ENCODE measurements at places on chromosomes 12 and 14.

DNA sequence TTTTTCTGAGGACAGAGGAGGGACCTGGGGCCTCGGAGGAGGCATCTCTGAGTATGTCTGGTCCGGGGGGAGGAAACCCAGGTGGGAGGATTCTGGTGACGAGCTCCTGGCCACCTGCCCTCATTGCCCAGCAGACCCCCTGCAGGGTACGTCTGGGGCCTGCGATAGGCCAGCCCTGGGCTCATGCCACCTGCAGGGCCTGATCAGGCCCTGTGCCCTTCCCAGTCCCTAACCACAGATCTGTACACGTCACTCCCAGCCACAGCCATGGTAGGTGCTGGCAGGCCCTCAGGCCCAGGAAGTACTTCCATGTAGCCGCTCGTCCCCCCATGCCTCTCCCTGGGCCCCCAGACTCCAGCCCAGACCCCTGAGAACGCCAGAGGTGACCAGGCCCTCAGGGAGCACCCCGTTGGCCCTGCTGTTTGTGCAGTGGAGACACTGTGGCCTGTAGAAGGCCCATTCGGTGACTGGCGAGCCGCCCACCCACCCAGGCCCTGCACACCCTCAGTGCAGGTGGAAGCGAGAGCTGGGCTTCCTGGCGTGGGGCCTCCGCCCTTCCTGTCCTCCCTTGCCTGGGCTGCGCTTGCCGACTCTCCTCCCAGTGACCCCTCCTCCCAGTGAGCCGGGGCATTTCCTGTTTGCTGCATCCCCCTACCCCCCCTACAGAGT is 5.7 kb downstream of the INF2 start:
- no peak for DNase-seq

DNA sequence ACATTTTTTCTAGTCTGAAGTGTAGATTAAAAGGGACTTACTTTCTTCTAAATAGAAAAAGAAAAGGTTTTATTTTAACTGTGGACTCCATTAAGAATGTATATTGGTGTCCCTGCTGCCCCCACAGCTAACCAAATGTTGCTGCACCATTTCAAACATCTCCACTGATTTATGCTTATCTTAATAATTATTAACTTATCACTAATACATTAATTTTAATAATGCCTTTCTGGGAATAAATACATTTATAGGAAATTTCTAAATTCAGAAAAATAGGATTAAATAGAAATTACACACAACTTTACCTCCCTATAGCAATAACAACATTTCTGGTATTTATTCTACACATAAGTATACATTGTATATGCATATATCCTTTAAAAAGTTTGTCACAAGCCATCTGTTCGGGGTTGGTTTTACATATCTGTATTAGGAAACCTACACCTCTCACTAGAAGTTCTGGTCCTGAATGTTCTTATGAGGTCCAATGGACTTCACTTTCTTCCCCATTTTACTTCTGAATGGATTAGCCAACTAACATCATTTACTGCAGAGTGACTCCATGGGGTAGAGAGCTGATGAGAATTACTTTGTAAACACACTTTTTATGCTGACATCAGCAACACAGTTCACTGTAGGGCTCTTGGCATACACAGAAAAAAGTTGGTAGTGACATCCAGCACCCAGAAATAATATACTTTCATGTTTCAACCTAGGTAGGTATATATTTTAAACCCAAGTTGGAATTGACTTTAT is 9.4 kb upstream of the SELPLG start:
- no peak for DNase-seq

GRCh38 chr12:38501991-38502390 is 185.4 kb downstream of the ALG10B start:
- no peak for DNase-seq

GRCh38 chr12:44589697-44590096 is 286.4 kb downstream of the NELL2 start:
- DNase-seq = no peak

DNA sequence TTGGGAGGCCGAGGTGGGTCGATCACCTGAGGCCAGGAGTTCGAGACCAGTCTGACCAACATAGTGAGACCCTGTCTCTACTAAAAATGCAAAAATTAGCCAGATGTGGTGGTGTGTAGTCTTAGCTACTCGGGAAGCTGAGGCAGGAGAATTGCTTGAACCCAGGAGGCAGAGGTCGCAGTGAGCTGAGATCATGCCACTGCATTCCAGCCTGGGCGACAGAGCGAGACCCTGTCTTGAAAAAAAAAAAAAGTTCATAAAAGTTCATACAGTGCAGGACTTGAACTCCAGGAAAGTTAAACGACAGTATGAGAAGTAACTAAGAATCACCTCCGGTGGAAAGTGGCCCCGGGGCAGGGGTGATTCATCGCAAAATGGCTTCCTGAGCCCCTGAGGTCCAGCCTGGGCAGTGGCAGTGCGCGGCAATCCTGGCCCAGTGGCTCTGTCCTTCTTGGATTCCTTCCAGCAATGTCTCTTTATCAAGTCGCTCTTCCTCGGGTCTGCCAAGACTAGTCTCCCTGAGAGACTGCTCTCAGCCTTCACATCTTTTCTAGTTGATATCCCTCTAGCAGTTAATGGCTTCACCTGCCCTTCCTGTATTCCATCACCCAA is 16.7 kb upstream of the MAP1LC3B2 start:
- DNase-seq = no peak

- no peak for DNase-seq
These were observed 17.0 kb downstream of the NOC4L start for GRCh38 chr12:132161036-132161781.

DNA sequence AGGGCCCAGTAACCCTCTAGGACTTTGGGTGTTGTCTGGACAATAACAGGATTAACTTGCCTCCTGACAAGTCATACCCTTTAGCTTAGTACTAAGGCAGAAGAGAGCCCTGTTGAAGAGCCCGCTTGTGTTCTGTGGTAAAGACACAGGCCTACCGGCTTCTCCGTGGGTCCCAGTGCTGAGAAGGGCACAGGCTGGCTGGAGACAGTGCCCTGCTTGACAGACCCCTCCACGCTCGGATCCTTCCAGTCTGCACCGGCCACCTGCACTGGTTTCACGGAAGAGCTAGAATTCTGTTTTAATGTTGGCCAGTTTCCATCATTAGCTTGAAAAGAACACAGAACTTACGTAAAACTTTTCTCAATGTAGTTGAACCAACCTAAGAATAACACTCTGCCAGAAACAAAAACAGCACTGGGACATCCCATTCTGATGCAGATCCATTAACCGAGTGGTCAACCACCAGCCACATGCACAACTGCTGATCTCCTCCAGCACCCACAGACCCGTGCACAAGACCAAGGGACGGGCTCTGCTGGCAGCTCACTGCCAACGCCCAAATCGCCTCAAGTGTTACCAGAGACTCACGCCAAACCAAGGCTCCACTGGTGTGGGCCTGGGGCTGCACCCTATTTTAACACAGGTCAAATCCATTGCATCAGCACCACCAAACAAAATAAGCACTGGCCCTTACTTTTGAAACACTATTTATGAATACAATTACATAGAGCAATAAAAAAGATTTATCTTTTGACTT is 27.1 kb downstream of the ZFYVE21 start:
- no peak for DNase-seq

- DNase-seq = no peak
These were observed 5.1 kb downstream of the PSMB11 start for GRCh38 chr14:23047034-23047634.

- no peak for DNase-seq
These were observed 4.4 kb upstream of the CRACR2A start for GRCh38 chr12:3757261-3757660.

DNA sequence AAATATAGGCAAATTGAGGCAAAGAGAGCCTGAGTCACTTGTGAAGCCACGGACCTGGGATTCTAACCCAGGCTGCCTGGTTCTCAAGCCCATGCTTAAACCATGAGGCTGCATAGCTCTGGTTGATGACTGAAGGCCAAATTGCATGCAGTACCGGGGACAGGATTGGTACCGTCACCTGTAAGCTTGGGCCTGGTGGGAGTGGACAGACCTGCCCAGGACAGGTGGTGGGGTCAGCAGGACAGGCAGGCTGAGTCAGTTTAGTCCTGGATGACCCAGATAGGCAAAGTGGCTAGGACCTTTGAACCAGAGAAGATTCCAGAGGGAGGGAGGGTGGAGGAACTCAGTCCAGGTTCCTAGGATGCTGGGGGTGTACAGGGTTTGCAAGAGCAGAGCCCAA is 25.8 kb downstream of the RIN3 start:
- no peak for DNase-seq

- DNase-seq = no peak
These were observed 82.9 kb upstream of the GPHB5 start for GRCh38 chr14:63401646-63402045.

GRCh38 chr12:52524898-52525591 is 4.9 kb upstream of the KRT5 start:
- no peak for DNase-seq

GRCh38 chr14:58793131-58793740 is 155.5 kb downstream of the DACT1 start:
- no peak for DNase-seq

- DNase-seq = no peak
These were observed 81.0 kb downstream of the DAAM1 start for GRCh38 chr14:59269466-59269865.

- no peak for DNase-seq
These were observed 1.3 kb downstream of the C12orf75 start for GRCh38 chr12:105331805-105332251.

GRCh38 chr12:90611891-90612290 is 343.1 kb downstream of the CCER1 start:
- DNase-seq = no peak

GRCh38 chr14:101064718-101065117 is 161.2 kb upstream of the RTL1 start:
- no peak for DNase-seq

DNA sequence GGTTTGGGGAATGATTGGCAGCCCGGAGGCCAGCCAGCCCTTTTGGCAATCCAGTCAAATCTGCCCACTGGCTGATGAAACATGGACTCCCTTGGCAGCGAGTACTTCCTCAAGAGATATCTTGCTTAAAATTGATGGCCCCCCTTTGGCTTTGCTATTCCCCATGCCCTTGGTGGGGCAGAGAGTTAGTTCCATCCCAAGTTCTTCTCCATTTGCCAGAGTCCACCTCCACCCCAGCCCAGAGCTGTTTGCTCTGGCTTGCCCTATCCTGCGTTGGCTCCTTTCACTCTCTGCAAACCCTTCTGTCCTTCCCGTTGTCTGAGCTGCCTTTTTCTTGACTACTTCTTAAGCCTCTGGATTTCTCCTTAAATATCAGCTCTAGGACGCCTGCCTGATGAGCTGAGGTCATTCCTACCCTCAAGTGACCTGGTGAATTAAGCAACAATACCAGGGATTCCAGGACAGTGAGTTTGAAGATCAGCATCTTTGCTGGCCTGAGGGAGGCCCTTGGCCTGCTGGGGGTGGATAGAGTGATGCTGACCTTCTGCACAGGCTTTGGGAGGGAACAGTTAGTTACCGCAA is 212.0 kb downstream of the CACNA1C start:
- DNase-seq = no peak

DNA sequence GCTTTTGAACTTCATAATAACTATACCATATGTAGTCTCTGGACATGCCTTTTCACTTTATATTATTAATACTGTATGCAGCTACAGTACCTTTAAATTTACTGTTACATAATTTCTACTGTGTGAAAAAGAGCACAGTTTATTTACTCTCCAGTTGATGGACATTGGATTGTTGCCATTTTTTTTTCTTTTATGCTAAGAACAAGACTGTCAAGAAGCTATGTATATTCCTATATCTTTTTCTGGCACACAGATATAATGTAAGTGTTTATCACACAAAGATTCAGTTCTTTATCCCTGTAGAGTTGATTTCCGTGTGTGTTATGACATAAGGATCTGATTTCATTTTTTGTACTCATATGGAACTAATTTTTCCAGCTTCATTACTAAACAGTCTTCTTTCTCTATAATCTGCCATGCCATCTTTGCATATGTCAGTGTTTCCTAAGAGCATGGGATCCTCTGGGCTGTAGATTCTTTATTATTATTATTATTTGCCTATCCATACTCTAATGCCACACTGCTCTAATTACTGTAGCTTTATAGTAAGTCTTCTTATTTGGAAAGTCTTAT is 593.0 kb upstream of the ATP2B1 start:
- no peak for DNase-seq

DNA sequence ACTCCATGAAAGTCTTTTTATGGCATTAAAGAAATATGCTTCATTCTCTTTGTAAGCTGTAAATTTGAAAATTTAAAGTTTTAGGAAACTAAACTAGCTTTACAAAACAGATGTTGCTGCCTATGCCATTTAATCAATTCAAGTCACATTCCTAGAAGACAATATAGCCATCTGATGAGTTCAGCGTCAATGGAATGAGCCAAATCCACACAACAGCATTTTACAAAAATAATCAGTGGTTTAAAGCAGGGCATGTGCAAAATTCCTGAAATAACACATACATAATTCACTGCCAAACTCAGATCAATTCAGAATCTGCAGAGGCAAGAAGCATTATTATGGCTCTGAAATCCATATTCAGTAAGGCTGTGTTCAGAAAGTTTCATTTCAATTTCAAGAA is 75.6 kb downstream of the MED13L start:
- no peak for DNase-seq

GRCh38 chr12:32589165-32589865 is 89.8 kb upstream of the DNM1L start:
- no peak for DNase-seq

DNA sequence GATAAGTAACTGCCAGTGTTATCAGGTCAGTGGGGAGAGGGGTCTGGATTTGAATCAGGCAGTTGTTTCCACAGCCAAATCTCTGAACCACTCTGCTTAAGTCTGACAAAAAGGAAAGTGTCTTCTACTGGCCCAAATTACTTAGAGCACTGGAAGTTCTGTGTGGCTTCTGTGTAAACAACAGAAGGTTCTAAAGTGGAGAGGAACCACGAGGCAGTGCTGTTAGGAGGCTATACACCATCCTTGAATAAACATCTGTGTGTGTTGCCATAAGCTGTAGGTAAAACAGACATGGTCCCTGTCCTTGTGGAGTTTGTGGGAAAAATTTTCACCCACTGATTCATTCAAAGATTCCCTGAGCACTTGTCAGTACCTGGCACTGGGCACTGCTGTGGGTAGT is 50.0 kb downstream of the GALNT4 start:
- no peak for DNase-seq

- peak; percentile 94 for DNase-seq
These were observed 1.4 kb downstream of the FIGNL2 start for GRCh38 chr12:51846911-51847642.

GRCh38 chr14:90583427-90583826 is 186.6 kb downstream of the CALM1 start:
- DNase-seq = no peak

All from D721Med (cell line).